EH (cell line): ENCODE measurements at places on chromosomes 7 and 10.

GRCh38 chr7:18508443-18509427, 13.2 kb downstream of the HDAC9 start:
- DNase-seq: peak; percentile 98

DNA sequence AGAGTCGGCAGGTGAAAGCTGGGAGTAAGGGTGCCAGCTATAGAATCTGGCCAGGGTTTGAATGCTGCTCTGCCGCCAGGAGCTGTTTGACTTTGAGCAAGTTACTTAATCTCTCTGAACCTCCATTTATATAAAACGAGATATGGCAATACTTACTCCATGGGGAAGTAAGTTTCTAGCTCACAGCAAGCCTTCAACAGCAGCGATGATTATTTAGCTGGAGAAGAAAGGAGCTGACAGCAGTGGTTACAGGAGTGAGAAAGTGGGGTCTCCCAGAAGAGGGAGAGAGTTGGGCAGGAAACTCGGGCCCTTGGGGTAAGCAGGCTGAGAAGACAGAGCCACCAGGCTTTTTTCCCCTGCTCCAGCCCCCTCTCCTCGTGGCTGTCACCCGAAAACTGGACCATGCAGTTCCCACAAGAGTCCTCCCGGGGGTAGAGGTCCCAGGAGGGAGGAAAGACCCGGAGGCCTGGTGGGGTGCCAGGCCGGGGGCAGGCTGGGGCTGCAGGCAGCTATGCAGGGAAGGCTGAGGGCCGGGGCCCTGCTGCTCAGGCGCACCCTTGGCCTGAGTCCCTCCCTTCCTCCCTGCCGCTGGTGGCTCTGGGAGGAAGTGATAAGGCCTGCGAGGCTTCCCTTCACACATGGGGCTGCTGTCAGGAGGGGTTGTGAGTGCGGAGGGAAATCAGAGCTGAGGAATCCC, 3.5 kb downstream of the NOS3 start:
- DNase-seq: no peak

- no peak for DNase-seq
Measured at GRCh38 chr10:9274206-9274755, 1219.8 kb downstream of the GATA3 start.

- DNase-seq: peak; percentile 43
Measured at GRCh38 chr7:30285067-30285535, 704 bp downstream of the ZNRF2 start.

DNA sequence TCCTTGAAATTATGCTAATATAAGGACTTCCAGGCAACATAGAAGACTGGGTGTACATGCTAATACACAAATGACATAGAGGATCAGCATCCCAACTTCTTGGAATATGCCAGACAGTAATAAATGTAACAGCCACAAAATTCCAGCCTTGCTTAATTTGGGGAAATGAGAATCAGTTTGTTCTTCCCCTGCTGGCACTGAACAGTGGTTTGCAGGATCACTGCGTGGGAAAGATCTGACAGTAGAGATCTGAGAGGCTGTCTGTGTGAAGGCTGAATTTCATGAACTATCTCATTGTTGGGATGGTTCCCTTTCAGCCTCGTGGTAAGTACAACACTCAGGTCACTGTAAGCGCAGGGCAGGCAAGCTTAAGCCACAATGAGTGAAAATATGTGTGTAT, 1078.0 kb downstream of the LRMDA start:
- DNase-seq: peak; percentile 72

DNA sequence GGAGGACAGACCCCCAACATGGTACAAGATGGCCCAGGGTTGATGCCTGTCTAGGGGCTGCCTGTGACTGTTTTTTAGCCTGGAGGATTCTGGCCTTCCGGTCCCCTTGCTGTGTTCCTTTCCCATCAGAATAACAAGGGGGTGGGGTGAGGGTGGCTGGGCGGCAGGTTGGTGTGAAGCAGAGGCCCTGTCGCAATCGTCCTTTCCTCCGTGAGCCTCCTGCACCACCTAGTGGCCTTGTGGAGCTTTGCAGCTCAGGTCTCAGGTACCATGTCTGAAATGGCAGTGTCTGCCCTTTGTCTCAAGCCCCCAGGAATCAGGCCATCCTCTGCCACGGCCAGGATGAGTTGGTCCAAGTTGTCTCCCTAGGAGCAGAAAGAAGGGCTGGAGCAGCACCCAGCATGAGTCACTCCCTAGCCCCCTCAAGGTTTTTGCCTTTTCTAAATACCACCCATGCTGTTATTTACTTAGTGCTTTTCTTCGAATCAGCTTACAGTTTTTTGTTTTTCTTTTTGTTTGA, 24.2 kb downstream of the TACR2 start:
- peak; percentile 84 for DNase-seq

- no peak for DNase-seq
Measured at GRCh38 chr7:83117466-83117865, 45.2 kb downstream of the PCLO start.

DNA sequence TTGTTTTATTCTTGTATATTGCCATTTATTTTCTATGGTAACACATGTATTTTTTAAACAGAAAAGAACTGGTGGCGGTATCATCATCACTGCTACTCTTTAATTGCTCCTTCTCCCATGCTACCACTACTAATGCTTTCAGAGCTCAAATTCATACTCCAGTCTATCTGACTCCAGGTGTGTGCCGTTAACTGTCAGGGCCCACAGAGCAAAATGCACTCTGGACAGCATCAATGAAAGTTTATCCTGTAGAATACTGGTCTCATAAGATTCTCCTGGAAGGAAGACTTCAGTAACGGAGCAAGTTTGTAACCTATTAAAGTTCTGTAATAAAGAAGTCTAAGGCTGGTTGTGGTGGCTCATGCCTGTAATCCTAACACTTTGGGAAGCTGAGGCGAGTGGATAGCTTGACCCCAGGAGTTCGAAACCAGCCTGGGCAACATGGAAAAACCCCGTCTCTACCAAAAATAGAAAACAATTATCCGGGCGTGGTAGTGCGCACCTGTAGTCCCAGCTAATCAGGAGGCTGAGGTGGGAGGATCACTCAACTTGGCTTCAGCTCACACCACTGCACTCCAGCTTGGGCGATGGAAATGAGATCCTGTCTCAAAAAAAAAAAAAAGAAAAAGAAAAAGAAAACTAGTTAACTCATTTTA, 18.4 kb downstream of the ZNRF2 start:
- no peak for DNase-seq

DNA sequence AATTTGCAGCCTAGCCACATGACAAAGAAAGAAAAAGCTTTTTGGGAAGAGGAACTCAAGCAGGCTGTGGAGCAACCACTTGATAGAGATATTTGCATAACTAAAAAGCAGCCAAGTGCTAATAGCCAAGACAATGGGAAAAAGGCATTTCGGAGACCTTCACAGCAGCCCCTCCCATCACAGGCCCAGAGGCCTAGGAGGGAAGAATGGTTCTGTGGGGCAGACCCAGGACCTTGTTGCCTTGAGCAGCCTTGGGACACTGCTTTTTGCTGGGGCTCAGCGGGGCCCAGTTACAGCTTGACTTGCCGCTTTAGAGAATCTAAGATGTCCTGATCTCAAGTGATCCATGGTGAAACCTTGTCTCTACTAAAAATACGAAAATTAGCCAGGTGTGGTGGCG, 38.5 kb downstream of the FAM149B1 start:
- DNase-seq: no peak

DNA sequence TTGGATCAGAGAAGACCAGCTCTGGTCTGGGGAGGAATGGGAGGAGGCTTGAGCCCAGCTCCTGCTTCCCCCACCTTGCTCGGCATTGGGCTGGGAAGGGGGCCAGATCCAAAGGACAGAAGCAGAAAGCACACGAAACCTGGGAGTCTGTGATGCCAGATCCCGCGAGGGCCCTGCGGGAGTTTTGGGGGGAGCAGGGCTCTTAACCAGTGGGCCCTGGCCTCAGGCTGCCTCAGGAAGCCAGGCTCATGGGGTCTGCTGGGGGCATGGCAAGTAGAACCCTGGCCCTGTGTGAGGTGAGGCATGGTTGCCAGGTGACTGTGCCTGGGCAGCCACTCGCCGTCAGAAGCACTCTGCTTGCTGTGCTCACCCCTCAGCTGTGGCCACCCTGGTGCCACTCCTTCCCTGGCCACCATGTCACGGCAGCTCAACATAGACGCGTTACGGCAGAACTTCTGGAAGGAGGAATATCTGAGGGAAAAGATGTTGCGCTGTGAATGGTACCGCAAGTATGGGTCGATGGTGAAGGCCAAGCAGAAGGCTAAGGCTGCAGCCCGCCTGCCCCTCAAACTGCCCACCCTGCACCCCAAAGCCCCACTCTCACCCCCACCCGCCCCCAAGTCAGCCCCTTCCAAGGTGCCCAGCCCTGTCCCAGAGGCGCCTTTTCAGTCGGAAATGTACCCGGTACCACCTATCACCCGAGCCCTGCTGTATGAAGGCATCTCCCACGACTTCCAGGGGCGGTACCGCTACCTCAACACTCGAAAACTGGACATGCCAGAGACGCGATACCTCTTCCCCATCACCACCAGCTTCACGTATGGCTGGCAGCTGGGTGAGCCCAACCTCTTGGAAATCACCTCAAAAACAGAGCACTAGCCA, 3.6 kb downstream of the ATP6V1F start:
- no peak for DNase-seq

- peak; percentile 53 for DNase-seq
Measured at GRCh38 chr7:158680754-158681153, 23.9 kb downstream of the NCAPG2 start.

- DNase-seq: no peak
Measured at GRCh38 chr10:76168437-76168836, 737.0 kb downstream of the LRMDA start.

- peak; percentile 81 for DNase-seq
Measured at GRCh38 chr7:30778255-30779025, 7.2 kb downstream of the MINDY4 start.

DNA sequence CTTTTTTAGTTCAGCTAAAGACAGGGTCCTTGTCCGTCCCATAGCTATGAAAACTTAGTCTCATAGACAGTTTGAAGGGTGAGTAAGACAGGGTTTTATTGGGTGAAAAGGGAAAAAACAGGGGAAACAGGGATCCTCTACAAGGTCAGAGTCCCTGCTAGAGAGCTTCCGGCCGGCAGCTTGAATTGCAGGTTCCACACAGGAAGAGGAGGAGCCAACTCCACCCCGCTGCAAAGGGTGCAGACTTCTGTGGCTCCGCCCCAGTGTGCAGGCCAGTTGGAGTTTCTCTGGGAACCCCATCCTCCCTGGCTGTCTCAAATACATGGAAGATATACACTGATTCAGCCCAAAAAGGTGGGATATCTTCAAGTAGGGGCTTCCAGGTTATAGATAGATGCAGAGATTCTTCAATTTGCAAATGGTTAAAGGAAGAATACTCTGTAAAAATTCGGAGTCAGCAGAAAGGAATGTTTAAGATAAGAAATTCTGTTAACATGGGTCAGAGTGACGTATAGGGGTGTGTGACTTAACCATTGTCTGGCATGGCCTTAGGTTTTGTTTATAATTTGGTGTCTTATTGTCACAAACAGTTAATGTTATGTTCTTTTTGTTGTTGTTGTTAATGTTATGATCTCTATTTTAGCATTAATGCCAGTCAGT, 34.6 kb upstream of the HECW1 start:
- peak; percentile 39 for DNase-seq

- peak; percentile 6 for DNase-seq
Measured at GRCh38 chr7:99752356-99752755, 17.4 kb upstream of the CYP3A7 start.

- no peak for DNase-seq
Measured at GRCh38 chr7:45328403-45328981, 170.9 kb downstream of the RAMP3 start.

- DNase-seq: no peak
Measured at GRCh38 chr7:26388256-26388655, 96.6 kb downstream of the SNX10 start.

GRCh38 chr7:33806298-33807154, 98.8 kb upstream of the BMPER start:
- DNase-seq: peak; percentile 11

DNA sequence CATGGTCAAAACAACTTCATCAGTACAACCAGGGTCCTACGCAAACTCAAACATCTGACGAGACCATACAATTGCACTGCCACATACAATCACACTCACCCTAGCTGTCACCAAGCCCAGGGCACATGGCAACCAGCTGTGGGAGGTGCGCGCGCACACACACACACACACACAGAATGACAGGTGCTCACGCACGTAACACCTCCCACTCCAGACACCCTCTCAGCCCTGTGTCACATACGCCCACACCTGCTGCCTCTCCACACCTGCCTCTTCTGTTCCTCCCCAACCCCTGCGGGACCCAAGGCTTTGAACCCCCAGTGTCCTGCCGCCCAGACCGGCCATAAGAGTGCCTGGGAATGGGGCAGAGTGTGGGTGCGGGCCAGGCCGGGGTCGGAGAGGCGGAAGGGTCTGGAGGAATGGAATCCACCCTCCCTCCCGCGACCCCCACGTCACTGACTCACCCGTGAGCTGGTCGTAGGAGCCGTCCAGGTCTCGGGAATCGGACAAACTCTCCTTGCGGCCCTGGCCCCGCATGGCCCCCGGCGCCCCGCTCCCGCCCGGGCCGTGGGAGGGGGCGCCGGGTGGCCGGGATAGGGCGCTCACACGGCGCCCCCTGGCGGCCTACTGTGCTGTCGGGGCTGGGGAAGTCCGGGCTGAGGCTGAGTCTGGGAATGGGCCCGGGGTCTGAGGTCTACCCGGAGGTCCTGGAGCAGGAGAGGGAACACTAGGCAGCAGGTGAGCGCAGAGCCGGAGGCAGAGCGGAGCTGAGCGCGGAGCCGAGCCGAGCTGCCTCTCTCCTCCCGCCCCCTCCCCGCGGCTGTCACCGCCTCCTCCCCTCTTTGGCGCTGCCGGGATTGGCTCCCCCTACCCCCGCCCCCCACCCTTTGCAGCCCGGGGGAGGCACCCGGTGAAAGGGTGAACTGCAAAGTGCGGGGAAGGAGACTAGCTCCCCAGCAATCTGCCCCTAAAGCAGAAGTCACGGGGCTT, at the start of gene KCNIP2:
Gene KCNIP2, minus strand, starts transcription at position 769 of the 990 bp plus-strand sequence. Its CDS starts 232 bp downstream, at position 537.
- DNase-seq: no peak

DNA sequence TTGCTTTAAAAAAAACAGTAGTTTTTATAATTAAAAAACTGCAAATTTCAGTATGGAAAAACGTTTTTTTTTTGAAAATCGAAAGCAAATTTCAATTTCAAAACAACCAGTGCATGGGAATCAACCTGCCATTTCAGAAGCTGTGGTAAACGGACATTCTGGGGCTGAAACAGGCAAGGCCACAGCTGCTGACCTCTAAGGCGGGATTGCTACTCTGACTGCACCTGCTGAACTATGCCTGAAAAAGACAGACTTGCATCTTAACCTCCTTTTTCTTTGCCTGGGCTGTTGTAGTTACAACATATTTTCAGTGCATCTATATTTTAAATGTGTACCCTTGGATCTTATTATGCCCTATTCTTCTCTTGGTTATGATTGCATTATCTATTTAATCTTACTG, 303.0 kb upstream of the SP8 start:
- no peak for DNase-seq

DNA sequence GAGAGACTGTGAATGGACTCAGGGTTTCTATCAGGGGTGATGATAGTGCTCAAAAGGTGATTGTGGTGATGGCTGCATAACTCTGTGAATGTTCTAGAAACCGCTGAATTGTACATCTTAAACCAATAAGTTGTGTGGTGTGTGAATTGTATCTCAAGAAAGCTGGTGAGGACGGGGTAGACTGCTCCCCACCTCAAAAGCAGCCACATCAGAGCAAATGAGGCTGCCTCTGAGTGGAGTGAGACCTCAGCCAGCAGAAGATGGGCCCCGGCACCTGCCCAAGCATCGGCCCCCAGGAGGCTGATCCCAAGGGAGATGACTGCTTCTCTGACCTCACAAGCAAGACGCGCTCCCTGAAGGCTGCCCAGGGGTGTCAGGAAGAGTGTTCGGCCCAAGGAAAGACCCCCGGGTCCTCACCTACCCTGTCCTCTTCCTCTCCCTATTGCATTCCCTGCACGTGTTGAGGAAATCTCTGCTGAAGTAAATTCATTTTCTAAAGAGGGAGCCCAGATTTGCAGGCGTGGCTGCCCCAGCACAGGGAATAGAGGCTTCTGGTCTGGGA, 279.3 kb upstream of the SHH start:
- DNase-seq: no peak

GRCh38 chr10:3530346-3530745, 254.7 kb downstream of the KLF6 start:
- no peak for DNase-seq
